ENCODE measurements at places on chromosomes 7 and 10.

- DNase-seq = no peak
These were observed 780 bp downstream of the ALDH18A1 start for GRCh38 chr10:95655571-95656290.

DNA sequence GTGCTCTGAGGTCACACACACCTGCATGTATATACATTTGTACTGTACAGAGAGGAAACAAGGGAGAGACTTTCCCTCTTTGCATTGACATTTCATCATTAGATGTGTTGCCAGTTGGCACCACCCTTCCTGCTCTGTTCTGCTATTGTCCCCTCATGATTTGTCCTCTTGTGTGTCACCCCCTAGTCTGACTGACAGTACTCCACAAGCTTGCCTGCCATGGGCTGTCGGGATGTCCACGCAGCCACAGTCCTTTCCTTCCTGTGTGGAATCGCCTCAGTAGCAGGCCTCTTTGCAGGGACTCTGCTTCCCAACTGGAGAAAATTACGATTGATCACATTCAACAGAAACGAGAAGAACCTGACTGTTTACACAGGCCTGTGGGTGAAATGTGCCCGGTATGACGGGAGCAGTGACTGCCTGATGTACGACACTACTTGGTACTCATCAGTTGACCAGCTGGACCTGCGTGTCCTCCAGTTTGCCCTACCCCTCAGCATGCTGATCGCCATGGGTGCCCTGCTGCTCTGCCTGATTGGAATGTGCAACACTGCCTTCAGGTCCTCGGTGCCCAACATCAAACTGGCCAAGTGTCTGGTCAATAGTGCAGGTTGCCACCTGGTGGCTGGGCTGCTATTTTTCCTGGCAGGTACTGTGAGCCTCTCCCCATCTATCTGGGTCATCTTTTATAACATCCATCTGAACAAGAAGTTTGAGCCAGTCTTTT is 9.4 kb downstream of the CLDN12 start:
- peak; percentile 15 for DNase-seq

DNA sequence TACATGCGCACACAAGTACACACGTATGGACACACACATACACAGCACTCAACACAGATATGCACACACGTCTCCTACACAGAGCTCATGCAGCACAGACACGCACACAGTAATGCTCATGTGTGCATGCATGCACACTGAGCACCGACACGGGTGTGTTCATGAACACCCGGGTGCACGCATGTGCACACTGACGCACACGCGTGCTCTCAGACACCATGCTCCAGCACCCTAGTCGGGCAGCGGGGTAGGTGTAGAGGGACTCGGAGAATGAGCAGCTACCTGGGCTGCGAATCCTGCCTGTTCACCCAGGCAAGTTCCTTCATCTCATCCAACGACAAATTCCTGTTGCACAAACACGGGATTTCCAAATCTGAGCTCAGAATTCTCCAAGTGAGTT is 184.7 kb downstream of the MAD1L1 start:
- no peak for DNase-seq

- DNase-seq = no peak
These were observed 117.4 kb downstream of the IPMK start for GRCh38 chr10:58150290-58150689.

DNA sequence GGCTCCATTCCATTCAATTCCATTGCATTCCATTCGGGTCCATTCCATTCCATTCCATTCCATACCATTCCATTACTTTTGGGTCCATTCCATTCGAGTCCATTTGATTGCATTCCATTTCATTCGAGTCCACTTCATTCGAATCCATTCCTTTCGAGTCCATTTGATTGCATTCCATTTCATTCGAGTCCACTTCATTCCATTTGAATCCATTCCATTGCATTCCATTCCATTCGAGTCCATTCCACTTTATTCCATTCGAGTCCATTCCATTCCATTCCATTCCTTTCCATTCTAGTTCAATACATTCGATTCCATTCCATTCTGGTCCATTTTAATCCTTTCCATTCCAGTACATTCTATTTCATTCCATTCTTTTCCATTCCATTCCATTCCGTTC is 334.0 kb downstream of the ZNF33B start:
- no peak for DNase-seq

GRCh38 chr7:27999829-28000228 is 180.8 kb downstream of the JAZF1 start:
- no peak for DNase-seq

DNA sequence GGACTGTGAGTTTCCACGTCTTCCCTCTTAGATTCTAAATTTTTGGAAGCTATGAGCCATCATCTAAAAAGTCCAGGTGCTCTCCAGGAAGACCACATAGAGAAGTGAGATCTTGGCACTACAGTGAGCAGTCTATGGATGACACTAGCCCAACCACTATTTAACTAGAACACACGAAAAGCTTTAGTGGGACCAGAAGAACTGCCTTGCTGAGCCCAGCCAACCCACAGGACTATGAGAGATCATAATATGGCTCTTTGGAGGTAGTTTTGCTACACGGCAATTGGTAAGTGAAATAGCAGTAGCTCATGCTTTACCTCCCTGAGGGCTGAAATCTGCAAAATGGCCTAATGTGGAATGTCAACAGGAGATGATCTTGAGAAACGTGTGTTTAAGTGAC is 68.8 kb downstream of the TMEM130 start:
- no peak for DNase-seq

DNA sequence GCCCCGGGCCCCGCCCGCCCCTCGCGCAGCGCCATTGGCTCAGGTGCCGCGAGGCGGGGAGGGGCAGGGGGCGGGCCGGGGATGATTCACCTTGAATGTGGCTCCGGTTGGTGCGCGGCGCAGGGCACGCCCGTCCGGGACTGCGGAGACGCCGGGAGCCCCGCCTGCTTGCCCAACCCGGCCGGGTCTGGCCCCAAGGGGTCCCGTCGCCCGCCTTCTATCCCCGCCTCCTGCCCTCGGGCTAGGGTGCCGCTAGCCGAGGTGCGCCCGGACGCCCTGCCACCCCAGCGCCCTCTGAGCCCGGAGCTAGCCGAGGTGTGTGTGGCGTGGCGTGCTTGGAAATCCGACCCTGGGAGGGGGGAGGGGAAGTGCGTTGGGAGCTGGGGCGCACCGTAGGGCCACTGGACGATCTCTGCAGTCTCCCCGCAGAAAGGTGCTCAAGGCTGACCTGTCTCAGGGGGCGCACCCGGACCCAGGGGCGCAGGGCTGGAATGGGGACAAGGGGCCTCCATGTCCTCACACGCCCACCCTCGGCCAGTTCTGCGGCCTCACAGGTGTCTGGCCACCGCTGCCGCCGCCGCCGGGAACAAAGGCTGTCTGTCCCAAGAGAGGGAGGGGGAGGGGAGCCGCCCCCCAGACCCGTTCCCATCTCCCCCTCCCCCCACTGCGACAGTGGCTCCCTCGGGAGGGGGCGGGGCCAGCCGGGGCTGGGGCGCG is 168.9 kb downstream of the NRF1 start:
- DNase-seq = peak; percentile 75

GRCh38 chr7:15557686-15558085 is 4.1 kb downstream of the AGMO start:
- no peak for DNase-seq

DNA sequence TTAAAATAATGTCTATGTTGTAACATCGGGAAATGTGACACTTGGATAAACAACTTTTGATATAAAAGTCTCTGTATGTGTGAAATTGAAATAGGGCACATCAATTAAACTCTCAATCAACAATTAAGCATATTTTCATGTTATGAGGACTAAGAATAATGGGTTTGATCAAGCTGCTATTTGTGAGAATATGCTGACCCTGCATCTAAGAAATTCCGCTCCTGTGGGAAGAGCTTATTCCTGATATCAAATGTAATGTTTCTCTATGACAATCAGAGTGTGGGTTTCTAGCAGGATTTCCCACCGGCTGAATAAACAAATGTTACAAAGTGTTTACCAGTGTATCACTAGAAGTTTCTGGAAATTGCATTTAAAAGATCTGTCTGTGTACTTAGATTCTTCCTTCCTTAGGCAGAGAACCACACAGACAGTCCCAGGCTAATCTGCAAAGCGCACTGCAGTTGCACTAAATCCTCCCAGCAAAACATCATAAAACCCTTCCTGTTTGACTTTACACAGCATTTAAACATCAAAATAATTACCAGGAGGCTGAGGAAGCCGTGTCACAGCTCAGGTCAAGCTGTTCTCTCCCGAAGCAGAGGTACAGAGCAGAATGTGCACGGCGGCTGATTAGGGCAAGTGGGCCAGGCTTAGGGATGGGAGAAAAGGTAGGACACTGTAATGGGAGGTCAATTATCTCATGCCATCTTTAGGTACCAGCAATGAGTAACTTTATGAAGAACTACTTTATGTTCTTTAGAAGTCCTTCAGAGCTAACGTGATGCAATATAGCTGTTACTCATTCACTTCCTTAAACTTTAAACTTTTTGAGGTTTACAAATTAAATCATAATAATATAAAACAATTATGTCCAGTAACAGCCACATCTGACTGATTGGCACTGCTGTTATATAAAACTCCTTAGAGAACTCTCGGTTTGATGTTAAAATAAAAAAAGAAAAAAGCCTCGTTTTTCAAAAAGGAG is 109.1 kb upstream of the CTTNBP2 start:
- DNase-seq = no peak

GRCh38 chr10:48363617-48364355 is 57.3 kb downstream of the MAPK8 start:
- DNase-seq = peak; percentile 43

DNA sequence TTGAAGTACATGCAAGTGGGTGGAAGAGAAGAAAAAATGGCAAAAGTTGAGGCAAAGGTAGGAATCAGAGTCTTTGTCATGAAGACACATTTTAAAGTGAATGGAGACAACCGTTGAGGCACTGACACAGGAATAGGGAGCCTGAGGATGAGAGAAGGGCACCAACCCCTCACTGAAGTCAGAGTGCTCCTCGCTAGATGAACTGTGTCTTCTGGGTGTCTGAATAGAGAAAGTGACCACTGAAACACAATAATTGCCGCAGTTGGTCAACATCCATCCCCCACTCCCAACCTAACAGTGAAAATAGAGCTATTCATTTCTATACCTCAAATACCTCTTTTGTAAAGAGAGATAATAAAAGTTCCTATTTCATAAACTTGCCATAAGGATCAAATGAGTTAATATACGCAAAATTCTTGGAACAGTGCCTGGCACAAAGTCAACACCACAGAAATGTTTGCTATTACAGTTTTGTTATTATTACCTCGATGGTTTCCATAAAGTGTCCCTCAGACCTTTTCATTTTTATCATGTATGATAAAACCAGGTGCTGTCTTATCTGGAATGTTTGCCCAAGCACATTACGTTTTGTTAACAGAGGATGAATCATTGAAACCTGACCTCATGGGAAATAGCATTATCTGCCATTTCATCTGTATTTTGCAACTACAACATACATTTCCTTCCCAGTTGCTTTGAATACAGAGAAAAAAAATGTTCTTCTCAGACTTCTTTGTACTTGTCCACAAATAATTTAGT is 61.8 kb upstream of the SP4 start:
- peak; percentile 1 for DNase-seq

DNA sequence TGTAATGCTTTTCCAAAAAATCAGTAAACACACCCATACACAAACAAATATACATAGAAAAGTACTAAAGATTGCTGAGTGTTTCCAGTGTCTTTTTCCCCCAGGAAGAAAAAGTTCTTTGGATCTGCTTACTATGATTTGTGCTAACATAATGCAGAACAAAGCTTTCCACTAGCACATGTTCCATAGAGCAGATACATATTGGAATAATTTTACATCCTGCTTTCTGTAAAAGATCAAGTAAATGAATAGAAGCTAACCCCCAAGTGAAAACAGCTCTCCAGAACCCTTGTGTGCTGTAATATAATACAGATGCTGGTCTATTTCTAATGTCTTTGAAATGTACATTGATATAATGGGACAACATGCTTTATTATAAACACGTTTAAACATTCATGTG is 125.5 kb downstream of the PON1 start:
- no peak for DNase-seq

DNA sequence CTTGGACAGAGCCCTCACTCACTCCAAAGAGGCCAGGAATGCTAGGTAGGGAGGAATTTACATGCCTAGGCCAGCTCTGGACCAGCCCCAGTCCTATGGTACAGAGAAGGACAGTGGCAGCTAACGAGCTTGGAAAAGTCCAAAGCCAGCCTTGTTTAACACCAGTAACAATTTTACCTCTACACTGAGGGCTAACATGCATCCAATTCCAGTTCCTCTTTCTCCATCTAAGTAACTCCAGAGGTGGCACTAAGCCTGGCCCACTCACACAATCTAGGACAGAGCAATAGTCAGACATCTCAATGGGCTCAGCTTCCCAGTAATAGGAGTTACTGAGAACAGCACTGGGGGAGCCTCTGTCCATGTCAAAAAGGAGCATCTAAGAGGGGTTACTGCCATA is 5.7 kb upstream of the LCOR start:
- no peak for DNase-seq
